ENCODE measurements at places on chromosomes 6 and 20.

DNA sequence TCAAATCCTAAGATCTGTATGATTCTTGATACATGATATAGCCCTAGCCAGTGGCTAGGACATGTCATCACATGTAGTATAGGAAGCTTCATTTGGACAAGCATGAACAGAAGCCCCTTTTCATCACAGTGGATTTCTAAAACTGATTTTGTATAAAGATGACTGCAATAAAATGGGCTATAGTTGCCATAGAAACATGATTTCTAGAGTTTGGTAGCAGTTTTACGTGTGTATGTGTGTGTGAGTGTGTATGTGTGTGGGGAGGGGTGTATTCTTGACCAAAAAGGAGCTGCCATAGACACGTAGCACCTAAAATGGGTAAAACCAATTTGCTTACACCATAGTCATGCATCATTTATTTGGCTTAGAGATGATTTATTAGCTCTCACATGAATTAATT lies 200.5 kb upstream of the CNR1 start:
- no peak for DNase-seq

- no peak for DNase-seq
These were observed 100.8 kb downstream of the GRM4 start for GRCh38 chr6:34044945-34045595.

- no peak for DNase-seq
These were observed 494.0 kb upstream of the MAP3K7 start for GRCh38 chr6:91080871-91081270.

DNA sequence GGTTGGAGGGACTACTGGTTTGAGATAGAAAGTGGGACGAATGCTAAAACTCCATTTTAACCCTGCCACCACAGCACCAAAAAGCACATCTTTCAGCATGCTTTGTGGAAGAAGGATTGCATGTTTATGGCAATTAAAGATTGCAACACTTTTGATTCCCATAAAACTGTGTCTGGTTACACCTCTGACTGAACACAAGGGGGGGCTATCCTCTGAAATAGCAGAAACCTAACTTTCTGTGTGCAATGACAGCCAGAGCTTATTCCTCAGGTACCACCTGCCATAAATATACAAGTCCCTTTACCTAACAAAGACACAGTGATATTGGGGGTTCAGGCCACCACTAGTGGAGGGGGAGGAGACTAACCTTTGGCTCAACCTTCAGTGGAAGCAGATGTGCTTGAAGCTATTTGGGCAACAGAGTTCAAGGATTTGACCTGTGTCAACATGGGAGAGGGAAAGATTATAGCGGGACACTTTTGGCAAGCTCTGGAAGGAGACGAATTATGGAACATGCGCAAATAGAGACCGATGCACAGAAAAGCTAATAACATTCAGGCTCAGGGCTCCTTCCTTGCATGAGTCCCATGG lies 9.6 kb upstream of the PLG start:
- DNase-seq = no peak

- no peak for DNase-seq
These were observed 32.6 kb downstream of the SLC2A10 start for GRCh38 chr20:46741924-46742668.

- DNase-seq = no peak
These were observed 10.6 kb upstream of the MARCKS start for GRCh38 chr6:113846577-113846976.

GRCh38 chr6:155265843-155266535 lies 2.2 kb downstream of the CLDN20 start:
- DNase-seq = no peak

DNA sequence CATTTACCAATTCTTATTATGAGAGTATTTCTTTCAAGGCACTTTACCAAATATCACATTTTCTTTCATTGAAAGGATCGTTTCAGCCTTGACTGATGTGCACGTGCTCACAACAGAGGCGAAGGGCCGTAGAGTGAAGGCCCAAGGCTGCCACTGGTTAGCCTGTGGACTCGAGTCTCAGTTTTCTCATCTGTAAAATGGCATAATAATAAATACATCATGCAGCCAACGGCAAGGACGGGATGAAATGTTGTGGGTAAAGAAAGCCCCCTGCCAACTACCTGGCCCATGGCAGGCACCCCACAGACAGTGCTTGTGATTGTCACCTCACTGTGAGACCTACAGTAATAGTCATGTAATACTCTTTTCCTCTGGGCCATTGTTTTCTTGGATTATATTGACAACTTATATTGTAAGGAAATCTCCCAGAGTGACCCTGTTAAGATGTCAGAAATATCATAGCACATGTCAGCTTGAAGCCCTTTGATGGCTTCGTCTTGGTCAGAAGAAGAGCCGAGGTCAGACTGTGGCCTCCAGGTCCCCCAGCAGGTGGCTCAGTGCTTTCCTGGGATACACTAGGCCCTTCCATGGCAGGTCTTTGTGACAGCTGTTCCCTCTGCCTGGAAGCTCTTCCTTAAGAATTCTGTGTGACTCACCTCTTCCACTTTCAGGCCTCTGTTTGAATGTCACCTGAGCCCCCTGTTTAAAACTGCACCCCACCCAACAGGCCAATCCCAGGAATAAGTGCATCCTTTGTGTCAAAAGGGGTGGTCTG lies 36.3 kb downstream of the FAM50B start:
- no peak for DNase-seq

DNA sequence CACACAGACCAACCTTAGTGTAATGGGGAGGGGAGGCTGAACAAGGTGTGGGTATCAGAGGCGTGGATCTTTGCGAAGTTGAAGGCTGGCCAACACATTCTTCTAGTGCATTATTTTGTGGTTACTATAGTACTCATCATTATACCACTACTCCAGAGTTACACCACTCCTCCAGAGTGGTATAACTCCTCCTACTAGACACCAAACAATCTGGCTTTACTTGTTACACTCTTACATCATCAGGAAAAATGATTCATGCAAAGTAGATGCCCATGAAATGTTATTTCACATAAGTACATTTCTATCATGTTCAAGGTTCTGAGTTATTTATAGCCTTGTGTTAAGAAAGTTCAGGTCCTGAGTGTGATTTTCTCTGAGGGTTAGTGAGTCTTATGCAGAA lies 443.1 kb upstream of the OPRM1 start:
- DNase-seq = no peak

- no peak for DNase-seq
These were observed 7.4 kb downstream of the PCK1 start for GRCh38 chr20:57568088-57568896.

DNA sequence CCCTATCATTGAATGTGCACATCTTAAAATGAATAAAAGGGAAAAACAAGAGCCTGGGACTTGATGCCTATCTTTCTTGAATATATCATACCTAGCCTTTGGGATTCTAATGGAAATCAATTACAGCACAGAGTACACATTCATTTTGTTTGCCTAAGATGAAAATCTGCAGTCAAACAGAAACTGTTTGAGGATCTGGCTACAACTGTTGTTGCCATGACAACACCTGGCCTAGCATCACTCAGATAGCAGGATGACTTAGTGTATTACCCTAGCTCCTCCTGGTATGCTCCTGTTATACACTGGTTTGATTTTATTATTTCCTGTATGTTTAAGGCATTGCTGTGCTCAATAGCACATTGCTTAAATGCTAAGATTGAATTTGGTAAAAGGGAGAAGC lies 71.5 kb upstream of the LAMP5 start:
- no peak for DNase-seq
